ENCODE measurements at places on chromosomes 2 and 18.

DNA sequence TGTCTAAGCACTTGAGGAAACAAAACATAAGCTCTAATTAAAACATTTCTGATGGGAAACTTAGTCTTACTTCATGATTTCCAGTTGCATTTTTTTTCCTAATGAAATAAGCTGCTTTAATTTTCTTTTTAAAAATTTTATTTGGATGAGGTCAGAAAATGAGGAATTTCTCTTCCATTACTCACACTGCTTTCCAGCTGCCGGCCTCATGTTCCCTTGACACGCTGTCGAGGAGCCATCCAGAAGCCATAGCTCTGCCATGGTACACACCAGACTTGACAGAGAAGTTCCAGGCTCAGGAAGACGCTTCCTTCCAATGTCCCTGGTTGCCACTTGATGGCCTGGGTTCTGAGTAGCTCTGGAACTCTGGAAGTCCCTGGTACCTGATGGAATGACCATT, 12.1 kb upstream of the MAPRE2 start:
- no peak for DNase-seq

GRCh38 chr2:220811115-220811514, 761.0 kb downstream of the EPHA4 start:
- DNase-seq, result no peak

GRCh38 chr2:173058097-173058496, 17.5 kb upstream of the MAP3K20 start:
- DNase-seq, result no peak

DNA sequence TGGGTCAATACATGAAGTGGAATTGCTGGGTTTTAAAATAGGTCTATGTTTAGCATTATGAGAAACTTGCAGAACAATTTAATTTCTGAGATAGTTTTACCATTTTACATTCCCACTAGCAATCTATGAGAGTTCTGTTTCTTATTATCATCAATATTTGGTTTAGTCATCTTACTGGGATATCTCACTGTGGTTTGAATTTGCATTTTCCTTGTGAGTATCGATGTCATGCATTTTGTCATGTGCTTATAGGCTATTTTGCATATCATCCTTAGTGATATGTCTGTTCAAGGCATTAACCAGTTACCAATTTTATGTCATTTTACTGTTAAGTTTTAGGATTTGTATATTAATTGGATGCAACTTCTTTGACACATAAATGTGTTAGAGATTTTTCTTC, 204.4 kb downstream of the MCFD2 start:
- DNase-seq, result no peak

GRCh38 chr2:86482034-86482433, 40.9 kb downstream of the KDM3A start:
- no peak for DNase-seq

DNA sequence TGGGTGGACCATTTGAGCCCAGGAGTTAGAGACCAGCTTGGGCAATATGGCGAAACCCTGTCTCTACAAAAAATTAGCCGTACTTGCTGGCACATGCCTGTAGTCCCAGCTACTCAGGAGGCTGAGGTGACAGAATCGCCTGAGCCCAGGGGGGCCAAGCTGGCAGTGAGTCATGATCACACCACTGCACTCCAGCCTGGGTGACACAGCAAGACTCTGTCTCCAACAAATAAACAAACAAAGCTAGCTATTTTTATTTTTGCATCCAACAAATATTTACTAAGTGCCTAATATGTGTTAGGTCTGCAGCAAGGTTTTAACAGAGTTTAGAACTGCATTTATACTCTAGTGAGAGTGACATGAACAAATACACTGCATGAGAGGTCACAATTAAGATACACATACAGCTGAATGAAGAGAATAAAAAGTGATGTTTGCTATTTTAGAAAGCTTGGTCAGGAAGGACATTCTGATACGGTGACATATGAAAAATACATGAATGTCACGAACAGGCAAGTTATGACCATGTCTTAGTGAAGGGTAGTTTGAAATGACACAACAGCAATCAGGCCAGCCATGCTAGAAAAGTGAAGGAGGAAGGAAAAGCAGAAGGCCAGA, 83.2 kb upstream of the FRZB start:
- DNase-seq, result no peak

Measured in activated T-cell treated with anti-CD3 and anti-CD28 coated beads, Interleukin-2, amount 50 U/mL, for 1 hour (primary cell).